ENCODE measurements at places on chromosomes 6 and 20.

DNA sequence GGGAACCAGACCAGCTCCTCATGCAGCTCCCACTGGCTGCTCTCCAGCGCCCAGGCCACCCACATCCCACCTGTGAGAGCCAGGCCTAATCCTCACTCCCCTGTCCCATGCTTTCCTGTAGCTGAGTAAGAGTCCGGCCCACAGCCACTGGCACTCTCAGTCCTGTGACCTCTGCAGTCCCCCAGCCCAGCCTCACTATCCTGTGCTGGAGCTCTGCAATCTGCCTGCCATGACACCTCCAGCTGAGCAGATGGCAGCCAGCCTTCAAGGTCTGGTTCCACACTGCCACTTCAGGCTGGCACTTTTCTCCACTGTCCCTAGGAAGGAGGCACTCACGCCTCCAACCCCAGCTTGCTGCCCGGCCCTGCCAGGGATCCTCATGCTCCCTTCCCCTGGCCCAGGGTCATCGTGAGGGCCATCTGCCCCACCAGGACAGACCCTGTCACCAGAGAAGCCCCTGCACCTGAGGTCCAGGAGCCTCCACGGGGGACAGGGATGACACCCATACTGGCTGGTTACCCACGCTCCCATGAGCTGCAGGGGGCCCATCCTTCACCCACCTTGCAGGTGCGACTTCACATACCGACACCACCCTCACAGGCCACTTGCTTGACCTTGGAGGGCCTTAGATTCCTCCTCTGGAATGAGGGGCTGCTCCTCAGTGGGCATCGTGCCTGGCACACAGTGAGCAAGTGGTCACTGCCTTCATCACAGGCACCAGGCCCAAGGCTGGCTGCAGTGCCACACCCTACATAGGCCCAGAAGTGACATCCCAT is 100.1 kb downstream of the ASXL1 start:
- DNase-seq = no peak

- DNase-seq = no peak
These were observed 897.1 kb downstream of the TFAP2A start for GRCh38 chr6:9517806-9518205.

GRCh38 chr20:49104365-49104648 is 58.2 kb downstream of the CSE1L start:
- no peak for DNase-seq

DNA sequence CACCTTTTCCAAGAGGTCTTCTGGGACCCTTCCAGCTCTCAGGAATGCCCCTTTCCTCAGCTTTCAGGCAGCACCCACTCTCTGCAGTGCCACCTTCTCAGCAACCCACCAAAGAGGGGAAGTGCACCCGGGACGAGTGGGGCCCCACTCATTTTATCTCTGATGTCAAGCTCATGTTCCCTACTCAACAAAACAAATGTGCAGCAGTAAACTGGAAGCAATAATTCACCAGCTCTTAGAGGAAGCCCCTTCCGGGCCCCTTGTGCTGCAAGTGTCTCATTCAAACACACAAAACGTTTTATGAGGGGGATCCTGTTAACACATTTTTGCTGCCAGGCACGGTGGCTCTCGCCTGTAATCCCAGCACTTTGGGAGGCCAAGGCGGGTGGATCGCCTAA is 13.6 kb downstream of the GFOD1 start:
- no peak for DNase-seq

DNA sequence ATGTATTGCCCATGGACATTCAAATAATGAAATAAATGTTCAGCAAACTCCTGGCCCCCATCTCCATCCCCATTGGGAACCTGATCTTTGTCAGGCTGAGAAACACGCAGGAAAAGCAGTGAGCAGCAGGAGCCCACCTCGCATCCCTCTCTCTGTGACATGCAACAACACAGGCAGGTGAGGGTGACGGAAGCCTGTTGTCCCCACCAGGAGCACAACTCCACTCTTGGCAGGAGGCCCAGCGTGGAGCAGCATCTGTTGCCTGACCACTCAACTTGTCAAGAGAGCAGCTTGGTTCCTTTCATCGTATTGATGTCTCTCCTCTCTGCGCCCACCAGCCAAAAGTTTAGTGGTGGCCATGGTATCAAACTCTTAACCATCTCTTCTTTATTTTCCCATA is 586.9 kb upstream of the ARID1B start:
- peak; percentile 72 for DNase-seq

- DNase-seq = no peak
These were observed 1.2 kb downstream of the ANGPT4 start for GRCh38 chr20:914727-915498.

DNA sequence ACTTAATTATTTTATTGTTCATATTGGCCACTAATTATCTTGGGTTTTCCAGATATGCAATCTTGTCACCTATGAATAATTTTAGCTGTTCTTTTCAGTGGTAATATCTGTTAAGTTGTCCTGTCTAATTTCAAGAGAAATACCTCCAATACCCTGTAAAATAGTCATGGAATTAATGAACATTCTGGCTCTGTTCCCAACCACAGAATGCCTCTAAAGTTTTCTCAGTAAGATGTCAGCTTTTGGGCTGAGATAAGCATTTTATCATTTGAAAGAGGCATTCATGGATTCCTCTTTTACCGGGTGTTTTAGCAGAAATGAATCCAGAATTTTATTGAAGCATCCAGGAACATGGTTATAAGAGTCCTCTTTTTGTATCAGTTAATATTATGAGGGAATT is 109.3 kb downstream of the WDR27 start:
- no peak for DNase-seq

- no peak for DNase-seq
These were observed 1.6 kb downstream of the TNFRSF6B start for GRCh38 chr20:63697868-63698545.

GRCh38 chr6:29777310-29777709 is 50.3 kb upstream of the HLA-G start:
- DNase-seq = no peak

GRCh38 chr20:21102603-21103311 is 3.4 kb downstream of the LINC00237 start:
- no peak for DNase-seq

- DNase-seq = no peak
These were observed 861 bp downstream of the PCMTD2 start for GRCh38 chr20:64256282-64256935.

- no peak for DNase-seq
These were observed 27.6 kb downstream of the TFAP2B start for GRCh38 chr6:50846144-50846851.

DNA sequence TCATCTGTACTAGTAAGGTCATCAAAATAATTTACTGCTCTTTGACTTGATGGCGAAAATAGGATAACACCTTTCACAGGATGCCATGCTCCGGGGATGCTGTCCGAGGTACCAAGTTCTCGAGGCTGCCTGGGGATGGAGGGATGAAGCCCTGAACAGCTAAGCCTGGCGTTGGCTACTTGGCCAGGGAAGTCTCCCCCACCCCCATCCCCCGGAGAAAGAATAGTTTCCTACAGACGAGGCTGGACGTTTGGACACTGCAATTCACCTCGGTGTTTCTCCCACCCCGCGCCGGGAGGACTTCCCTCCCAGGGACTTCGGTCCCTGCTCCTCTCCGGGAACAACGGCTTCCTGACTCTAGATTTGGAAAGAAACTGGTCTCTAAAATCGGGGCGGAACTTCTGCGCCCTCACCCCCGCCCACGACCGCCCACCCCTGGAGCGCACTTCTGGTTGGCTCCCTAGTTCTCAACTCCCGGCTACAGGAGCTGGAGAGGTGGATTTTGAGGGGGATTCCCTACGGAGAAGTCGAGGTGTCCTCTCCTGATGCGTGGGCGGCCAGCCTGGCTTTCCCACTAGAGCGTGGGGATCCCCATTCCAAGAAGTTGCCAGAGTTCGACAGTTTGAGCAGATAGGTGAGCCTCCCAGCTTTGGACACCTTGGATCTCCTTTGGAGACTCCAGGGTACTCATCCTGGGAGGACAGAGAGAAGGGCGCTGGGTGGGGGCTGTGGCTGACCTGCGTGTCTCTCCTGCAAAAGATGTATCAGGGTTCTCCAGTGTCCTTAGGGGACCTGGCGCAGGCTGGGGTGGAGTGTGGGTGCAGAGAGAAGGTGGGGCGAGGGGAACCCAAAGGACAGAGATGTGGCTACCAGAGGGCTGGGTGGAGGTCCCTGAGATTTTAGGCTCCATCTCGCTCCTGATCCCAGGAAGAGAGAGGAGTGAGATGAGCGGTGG is 1.1 kb downstream of the PCSK2 start:
- no peak for DNase-seq

- DNase-seq = no peak
These were observed 86.5 kb downstream of the ATRN start for GRCh38 chr20:3557237-3557785.

- no peak for DNase-seq
These were observed at the start of gene SIRPB1 for GRCh38 chr20:1619861-1620444. Gene SIRPB1 (minus strand): TSS chr20:1620009. CDS start chr20:1619944, 65 bp downstream.

DNA sequence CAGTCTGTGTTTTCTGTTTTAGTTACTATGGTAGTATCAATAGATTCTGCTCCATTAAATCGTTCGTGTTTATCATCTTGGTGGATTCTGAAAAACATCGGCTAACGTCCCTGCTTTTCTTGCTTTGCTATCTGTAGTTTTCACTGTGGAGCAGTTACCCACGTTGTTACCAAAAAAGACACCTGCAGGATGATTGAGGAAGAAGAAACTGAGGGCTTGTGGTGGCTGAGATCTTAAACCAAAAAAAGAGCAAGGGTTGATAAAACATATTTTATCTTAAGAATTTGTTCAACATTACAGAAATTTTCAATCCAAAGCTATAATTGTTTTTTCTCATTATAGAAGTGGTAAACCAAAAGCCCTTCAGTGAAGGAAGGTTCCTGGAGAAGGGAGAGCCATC is 166.3 kb downstream of the FARS2 start:
- DNase-seq = no peak

Data from SHP77 treated with DMSO at 0.1 percent for 48 hours (cell line).